Activated CD4-positive, alpha-beta T cell treated with anti-CD3 and anti-CD28 coated beads for 36 hours (primary cell): ENCODE measurements at places on chromosomes 16 and 17.

DNA sequence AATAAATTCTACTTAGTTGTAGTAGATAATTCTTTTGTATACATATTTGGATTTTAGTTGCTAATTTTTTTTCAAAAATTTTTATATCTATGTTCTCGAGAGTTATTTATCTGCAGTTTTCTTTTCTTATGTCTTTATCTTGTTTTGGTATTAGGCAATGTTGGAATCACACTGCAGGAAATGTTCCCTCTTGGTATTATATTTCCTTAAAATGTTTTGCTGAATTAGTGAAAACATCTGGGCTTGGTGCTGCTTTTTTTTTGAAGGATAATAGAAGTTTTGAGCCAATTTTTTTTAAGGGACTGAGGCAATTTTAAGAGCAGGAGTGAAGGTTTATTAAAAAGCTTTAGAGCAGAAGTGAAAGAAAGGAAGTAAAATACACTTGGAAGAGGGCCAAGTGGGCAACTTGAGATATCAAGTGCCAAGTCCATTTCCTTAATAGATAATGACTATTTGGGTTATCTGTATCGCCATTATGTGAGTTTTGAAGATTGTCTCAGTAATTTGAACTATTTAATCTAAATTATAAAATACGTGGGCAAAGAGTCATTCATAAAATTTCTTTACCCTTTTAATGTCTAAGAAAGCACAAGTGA is 1390.1 kb upstream of the CDH8 start:
- DNase-seq = no peak

- DNase-seq = no peak
Measured at GRCh38 chr16:26178298-26178697, 486.5 kb downstream of the HS3ST4 start.

GRCh38 chr17:49914096-49914490 is 54.9 kb upstream of the DLX4 start:
- DNase-seq = no peak

GRCh38 chr16:79838496-79839259 is 238.1 kb upstream of the MAF start:
- DNase-seq = no peak

GRCh38 chr16:83681381-83681956 is 126.3 kb upstream of the HSBP1 start:
- no peak for DNase-seq

- DNase-seq = peak; percentile 77
Measured at GRCh38 chr17:74282587-74283370, 8.7 kb downstream of the DNAI2 start.

DNA sequence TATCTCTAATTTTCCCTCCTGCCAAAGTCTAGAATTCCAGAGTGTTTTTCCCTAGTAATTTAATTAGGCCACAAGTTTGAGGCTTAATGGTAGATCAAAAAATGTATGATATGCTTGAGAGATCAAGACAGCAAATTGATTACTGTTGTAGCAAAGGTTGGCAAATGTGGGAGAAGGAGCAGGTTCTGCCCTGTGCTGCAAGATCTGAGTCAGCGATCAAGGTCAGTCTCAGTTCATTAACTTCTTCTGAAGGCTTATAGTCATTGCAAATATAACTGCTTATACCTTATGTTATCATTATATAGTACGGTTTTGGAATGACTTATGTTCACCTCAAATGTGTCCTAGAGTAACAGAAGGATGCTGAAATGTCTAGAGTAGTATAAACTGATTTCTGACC is 231.1 kb upstream of the TBX2 start:
- DNase-seq = no peak

DNA sequence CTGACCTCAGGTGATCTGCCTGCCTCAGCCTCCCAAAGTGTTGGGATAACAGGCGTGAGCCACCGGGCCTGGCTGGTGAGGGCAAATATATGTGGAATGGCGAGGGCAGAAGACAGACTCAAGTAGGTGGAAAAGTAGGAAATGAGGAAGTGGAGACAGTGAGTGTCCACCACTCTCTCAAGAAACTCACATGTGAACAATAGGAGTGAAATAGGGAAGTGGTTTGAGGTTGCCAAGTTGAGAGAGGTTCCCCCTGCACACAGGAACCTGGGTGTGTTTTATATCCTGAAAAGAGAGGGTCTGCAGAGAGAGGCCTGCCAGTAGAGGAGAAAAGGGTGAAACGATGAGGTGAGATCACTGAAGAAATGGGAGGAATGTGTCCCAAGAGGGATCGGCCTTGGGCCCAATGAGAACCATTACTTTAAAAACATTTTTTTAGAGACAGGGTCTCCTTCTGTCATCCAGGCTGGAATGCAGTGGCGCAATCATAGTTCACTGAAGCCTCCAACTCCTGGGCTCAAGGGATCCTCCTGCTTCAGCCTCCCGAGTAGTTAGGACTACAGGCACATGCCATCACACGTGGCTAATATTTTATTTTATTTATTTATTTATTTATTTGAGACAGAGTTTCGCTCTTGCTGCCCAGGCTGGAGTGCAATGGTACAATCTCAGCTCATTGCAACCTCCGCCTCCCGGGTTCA is 17.1 kb upstream of the CORO1A start:
- no peak for DNase-seq

DNA sequence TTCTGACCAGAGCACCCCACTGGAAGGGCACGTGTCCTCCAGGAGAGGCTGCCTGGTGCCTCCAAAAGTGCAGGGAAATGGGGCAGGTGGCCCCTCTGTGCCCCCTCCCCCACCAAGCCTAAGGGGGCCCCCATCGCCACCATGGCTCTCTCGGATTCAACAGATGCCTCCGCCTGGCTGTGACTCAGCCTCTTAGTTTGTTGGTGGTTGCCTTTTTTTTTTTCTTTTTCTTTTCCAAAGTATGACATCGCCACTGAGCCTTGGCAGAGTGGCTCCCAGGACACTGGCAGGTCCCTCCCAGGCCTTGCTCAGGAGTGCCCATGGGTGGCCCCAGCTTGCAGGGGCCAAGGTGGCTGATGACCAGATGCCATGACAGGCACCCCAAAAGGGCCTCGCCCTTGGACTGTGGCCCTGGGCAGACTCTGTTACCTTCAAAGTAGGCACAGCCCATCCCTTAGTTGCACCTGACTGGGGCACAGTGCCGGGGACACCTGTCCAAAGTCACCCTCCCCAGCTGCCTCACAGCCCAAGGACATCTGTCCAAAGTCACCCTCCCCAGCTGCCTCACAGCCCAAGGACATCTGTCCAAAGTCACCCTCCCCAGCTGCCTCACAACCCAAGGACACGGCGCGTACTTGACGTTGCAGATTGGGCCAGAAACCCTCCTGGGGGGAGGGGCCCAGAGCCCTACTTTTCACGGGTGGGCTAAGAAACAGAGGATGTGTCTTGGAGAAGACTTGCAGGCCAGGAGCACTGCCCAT is 29.6 kb downstream of the NPTX1 start:
- DNase-seq = no peak

DNA sequence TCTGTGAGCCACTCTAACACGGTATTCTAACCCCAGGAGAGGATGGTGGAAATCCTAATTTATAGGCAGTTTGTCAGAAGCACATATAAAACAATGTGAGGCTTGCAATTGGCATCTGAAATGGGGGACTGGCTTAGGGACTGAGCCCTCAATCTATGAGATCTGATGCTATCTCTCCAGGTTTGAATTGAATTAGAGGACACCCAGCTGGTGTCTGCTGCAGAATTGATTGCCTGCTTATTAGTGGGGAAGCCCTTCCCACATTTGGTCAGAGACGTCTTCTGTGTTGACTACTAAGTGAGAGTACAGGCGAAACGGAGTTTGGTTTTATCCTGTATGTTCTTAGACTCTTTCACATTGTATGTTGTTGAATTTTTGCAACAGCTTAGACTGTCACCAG is 13.6 kb upstream of the TMIGD1 start:
- DNase-seq = no peak
